ENCODE measurements at places on chromosomes 4 and X.

DNA sequence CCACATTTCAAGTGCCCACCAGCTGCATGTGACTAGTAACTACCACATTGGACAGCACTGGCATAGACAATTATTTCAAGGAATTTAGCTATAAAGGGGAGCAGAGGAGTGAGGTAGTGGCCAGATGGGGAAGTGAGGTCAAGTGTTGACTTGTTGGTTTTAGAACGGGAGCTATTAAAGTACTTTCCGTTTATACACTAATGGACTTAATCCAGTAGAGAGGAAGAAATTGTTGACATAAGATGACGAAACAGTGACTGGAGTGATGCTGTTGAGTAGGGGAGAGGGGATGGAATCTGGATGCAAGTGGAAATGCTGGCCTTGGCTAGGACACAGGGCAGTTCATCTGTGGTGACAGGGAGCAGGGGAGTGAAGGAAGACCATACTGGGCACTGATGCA is 154.4 kb downstream of the AMMECR1 start:
- no peak for DNase-seq

- no peak for DNase-seq
These were observed 29.4 kb upstream of the OPHN1 start for GRCh38 chrX:68462653-68463052.

DNA sequence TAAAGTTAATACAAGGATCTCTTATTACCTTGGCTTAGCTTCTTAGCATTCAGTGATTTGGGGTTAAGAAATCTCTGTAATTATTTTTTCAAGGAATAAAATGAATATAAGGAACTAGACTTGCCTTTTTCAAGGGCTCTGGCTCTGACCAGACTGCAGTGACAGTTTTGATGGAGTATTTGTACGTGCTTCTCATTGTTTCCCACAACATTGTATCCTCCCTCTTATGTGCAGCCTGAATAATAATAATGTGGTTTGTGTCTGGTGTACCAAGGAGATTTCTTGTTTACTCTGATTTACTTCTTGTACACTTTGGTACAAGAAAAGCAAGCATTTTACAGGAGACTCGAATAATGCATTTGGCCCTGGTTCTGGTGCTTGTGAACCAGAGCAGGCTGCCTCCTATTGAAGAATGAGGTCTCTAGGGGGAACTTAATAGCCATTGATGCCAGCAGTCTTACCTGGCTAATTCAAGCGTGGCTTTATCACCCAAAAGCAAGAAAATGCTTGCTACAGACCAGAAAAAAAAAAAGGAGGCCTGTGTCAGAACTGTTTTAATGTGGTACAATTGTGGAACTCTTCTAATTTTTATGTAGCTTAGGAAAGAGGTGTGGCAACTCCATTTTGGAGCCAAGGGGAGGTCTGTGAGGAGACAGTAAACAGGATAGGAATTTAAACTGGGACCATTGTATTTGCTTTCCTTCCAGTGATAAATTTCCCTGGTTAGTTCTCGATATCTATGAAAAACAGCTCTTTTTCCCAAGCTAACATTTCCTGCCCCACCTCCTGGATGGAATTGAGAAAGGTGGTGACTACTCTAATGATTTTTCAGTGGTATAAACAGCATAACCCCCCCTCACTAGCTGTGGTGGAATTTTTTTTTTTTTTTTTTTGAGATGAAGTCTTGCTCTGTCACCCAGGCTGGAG is 5.6 kb downstream of the OTC start:
- no peak for DNase-seq

GRCh38 chr4:154164931-154165839 is 326.4 kb downstream of the DCHS2 start:
- DNase-seq: no peak

- DNase-seq: no peak
These were observed 227.1 kb downstream of the ADGRL3 start for GRCh38 chr4:61427099-61427817.

GRCh38 chr4:22246847-22247246 is 269.0 kb downstream of the ADGRA3 start:
- no peak for DNase-seq

GRCh38 chrX:103656617-103657016 is 27.8 kb downstream of the TCEAL1 start:
- no peak for DNase-seq

- DNase-seq: no peak
These were observed 97.9 kb downstream of the PHKA2 start for GRCh38 chrX:18886005-18886343.

DNA sequence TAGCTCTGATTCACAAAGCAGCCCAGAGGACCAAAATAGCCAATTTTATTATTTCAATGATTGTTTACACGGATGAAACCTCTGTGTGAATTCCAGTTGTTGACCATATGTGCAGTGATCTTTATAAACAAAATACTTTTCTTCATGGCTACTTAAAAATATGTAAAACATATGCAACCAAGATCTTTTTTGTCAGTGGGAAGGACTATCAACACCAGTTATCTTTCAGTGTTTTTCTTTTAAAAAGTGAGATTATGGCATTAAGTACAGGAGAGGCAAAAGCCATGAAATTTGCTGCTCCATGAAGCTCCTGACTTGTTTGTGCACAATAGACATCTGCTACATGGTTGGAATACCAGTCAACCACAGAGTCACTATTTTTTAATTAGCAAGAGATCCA is 184.4 kb downstream of the DKK2 start:
- no peak for DNase-seq

DNA sequence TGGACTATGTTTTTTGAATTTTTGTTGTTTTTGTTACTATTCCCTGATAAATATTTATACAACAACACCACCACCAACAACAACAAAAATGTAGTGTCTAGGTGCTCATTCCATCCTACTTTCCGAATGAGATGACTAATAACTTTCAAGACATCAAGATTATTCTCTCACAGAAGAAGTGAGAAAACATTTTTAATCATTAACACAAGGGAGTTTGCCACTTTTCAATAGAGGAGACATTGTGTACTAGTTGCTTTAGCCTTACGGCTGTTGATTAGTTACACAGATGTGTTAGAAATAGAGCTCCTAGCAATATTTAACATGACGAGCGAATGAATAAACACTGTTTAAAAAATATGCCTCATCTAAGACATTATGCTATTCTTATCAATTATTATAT is 898.8 kb downstream of the C4orf33 start:
- DNase-seq: no peak

DNA sequence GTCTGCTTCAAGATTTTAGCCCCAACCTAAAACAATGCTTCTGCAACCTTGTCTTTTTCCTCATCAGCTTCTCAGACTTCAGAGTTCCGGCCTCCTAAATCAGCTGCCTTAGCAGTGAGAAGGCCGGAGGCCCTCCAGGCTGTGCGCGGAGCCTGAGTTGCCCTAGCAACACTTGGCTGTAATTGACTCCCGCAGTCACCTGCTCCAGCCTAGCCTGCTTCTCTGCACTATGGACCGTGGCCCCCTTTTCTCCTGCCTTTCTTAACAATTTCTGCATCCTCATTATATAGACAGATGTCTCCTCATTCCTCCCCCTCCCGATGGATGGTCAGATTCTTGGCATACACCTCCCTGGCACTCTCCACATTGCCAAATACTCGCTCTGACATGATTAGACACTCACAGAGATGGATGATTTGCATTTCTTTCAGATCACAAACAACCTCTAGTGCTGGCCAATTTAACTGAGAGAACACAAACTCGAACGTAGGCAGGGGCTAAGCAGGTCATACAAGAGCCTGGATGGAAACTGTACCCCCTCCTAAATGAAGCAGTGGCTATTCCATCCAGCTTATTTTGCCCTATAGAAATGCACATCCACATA is 9.5 kb upstream of the HUWE1 start:
- DNase-seq: no peak

DNA sequence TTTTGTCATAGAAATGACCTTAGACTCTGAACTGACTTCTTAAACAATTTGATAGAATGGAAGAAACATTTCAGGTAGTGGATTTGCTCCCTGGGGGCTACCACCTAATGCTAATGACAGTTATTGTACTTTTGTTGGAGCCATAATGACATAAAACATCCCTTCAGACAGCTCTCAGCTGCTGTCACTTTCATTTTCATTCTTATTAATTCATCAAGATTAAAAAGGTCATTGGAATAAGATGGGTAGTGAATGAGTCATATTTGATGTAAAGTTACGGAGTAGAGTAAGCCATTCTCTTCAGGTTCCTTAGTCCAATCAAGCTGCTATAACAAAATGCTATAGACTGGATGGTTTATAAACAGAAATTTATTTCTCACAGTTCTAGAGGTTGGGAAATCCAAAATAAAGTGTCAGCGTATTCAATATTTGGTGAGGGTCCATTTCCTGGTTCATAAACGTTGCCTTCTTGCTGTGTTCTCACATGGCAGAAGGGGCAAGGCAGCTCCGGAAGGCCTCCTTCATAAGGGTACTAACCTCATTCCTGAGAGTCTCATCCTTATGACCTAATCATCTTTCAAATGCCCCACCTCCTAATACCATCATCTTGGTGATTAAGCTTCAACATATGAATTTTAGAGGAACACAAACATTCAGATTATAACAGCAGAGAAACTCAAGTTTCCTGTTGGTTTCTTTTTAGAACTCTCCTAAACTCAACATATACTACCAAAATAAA is 268.5 kb downstream of the ARAP2 start:
- DNase-seq: no peak

DNA sequence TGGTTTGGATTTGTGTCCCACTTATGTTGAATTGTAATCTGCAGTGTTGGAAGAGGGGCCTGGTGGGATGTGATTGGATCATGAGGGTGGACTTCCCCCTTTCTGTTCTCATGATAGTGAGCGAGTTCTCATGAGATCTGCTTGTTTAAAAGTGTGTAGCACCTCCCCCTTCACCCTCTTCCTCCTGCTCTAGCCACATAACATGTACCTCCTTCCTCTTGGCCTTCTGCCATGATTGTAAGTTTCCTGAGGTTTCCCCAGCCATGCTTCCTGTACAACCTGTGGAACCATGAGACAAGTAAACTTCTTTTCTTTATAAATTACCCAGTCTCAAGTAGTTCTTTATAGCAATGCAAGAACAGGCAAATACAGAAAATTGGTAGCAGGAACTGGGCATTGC is 138.7 kb downstream of the INPP4B start:
- peak; percentile 93 for DNase-seq

GRCh38 chrX:70386235-70386634 is 36.9 kb upstream of the GDPD2 start:
- DNase-seq: no peak

DNA sequence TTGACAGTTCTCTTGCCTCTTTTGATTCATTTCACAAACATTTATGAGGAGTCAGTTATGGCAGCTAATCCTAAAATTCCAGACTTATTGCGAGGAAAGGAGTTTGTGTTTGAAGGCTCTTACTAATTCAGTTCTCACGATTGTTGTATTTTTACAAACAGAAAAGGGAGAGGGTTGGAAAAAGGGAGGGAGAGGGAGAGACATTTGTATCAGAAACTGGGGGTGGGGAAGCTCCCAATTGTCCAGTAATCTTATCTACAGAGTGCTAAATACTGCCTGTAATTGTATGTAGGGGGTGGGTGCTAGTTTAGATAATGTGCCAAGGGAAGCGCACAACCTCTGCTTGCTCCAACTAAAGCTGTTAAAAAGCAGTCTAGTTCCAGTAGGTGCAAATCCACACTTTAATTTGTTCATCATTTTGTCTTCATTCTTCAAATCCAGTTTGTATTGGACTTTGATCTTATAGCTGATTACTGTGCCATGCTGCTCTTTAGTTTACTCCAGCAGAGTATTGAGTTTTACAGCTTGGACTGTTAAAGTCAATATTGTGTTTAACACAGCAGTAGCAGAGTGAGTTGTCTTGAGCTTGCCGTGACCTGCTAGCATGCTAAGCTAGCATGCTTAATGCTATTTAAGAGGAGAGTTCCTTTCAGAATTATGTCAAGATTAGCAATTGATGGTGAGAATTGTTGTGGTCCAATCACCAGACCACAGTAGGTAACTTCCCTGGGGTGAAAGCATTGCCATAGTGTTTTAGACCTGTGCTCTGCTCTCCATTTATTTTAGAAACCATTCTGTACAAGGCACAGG is 13.9 kb downstream of the FNIP2 start:
- no peak for DNase-seq

GRCh38 chrX:136159611-136160025 is 12.3 kb downstream of the FHL1 start:
- no peak for DNase-seq

DNA sequence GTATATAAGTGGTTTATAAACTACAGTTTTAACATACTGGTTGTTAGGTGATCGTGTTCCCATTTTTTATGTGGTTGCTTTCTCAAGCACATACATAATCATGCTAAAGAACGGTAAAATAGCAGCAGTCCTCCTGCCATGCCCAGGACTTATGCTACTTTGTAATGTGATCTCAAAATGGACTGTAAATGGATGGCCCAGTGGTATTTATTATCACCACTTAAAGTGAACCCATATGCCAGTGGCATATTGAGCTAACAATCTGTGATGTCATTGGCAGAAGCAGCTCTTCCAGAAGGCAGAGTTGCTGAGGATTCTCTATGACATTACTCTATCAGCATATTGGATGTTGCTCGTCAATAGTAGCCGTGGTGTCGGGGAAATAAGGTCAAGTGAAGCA is 28.6 kb downstream of the ANK2 start:
- no peak for DNase-seq

DNA sequence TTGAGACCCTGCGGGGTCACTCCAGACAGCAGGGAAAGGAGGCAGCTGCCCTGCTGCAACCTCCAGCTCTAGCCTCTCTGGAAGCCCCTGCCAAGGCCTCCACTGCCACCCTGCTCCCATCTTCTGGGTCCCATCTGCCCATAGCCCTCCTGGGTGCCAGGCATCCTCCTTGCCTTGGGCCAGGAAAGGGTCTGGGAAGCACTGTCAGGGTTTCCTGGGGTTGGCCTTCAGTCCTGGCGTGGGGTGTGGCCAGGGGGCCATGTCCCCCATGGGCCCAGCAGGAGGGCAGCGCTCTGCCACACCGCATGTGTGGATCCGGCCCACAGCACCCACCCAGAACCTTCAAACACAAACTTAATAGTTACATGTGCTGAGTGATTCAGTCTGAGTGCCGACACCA is 3.4 kb upstream of the CPLX1 start:
- no peak for DNase-seq

DNA sequence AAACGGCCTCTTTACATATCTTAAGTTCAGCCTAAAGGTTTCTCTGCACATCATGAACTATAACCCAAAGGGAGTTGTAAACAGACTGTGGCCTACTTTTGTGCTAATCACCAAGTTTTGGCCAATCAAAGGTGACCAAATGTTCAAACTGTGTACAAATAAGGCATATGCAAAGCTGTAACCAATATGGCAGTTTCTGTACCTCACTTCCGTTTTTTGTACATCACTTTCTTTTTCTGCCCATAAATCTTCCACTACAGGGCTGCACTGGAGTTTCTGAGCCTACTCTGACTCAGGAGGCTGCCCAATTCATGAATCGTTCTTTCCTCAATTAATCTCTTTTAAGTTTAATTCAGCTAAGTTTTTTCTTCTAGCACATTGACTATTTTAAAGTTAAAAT is 318.7 kb downstream of the SLC7A11 start:
- no peak for DNase-seq

DNA sequence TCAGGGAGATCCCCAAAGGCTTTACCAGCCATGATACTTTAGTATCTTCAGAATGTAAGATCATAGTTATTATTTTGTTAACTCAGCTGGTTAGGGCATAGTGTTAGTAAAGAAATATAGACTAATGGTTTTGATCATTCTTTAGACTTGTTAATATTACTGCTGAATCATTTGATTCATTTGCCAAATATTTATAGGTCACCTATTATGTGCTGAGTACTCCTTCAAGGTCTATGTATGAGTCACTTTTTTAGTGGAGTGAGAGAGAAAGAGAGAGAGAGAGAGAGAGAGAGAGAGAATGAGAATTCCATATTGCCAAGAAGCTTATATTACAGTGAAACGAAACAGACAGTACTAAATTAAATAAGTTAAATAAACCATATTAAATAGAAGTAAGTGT is 110.3 kb downstream of the UBE2NL start:
- no peak for DNase-seq

- DNase-seq: no peak
These were observed 52.6 kb downstream of the SULT1B1 start for GRCh38 chr4:69707807-69708206.

Data from CMK (cell line).